ENCODE measurements at places on chromosomes 2 and 18.

- DNase-seq: no peak
Measured at GRCh38 chr2:174012347-174013314, 47.5 kb upstream of the SP3 start.

DNA sequence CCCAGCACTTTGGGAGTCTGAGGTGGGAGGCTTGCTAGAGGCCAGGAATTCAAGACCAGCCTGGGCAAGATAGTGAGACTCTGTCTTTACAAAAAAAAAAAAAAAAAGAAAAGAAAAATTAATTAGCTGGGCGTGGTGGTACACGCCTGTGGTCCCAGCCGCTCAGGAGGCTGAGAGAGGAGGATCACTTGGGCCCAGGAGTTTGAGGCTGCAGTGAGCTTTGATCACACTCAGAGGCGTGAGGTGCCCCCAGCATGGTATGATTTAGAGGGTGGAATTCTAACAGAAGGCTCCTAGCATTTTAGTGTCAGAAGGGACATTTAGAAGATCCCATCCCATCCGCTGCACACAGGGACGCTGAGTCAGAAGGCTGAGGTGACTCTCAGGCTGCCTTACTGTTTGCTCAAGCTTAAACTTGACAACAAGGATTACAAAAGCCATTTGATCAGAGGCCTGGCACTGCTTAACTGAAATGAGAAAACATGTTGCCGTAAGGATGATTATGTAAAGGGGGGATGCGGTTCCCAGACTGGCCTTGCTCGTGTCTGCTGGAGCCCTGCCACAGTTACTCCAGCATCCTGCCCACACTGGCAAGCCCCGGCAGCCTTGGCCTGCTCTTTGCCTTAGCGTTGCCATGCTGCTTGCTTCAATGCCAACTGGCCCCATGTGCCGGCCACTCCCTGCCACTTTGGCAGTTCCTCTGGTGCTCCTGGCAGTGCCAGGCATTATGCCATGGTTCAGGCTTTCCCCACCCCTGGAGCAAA lies 45.6 kb upstream of the SLC1A4 start:
- DNase-seq: no peak

DNA sequence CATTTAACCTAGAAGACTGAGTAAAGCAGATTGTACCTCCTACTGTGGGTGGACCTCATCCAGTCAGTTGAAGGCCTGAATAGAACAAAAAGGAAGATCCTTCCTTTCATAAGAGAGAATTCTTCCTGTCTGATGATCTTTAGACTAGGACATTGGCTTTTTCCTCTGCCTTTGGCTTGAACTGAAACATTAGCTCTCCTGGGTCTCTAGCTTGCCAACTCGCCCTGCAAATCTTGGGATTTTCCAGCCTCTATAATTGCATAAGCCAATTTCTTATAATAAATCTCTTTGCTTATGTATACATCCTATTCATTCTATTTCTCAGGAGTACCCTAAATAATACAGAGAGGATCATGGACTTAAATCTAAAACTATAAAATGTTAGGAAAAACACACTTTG lies 6.2 kb upstream of the KDSR start:
- no peak for DNase-seq

- no peak for DNase-seq
Measured at GRCh38 chr2:137123226-137123625, 357.9 kb downstream of the THSD7B start.

- DNase-seq: no peak
Measured at GRCh38 chr2:36570416-36570815, 27.6 kb downstream of the FEZ2 start.

GRCh38 chr2:79899196-79899595 lies 386.3 kb downstream of the CTNNA2 start:
- no peak for DNase-seq

DNA sequence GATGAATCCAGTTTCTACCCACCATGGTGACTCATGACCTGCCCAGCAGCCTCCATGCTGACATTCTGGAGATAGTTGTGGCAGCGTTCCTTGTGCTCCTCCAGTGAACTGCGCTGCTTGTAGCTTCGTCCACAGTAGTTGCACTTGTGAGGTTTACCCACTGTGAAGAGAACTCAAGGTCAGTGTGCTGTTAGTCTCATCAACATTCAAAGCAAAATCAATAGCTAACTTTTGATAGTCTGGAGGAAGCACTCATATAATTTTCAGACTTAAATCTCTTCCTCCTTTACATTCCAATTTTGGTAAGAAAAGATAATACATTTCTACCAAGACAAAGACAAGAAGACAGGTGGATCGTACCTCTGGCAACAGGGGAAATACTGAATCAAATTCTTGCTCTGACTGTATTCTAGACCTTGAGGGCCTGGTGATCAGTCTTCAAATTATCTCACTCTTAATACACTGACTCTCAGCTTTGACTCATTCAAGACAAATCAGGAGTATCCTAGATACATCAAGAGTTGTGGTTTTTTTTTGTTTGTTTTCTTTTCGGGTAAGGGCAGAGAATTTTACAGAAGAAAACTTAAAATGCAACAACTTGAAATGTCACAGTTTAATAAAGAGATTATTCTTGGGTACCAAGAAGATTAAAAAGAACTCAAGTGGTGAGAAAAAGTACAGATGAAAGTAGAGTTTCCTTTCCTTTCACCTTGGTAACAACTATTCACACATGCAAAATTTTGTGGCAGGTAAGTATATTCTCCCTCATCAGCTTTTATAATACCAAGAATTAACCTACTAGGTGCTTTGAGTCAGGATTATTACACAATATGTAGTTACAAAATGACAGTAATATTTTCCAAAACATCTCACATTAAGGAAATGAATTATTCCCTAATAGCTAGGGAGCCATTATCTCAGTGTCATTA lies 129.2 kb downstream of the IKZF2 start:
- no peak for DNase-seq

GRCh38 chr2:90209806-90210205 lies 1518.3 kb downstream of the RPIA start:
- DNase-seq: no peak

- no peak for DNase-seq
Measured at GRCh38 chr2:110771547-110772382, 39.4 kb downstream of the ACOXL start.

- no peak for DNase-seq
Measured at GRCh38 chr2:127531221-127531648, 4.2 kb upstream of the MYO7B start.
